Stimulated activated naive CD8-positive, alpha-beta T cell treated with anti-CD3 and anti-CD28 coated beads, Interleukin-15, Interleukin-2, amounts not matched to agents 100 U/mL and 50 U/mL, for 24 hours (primary cell): ENCODE measurements at places on chromosomes 1 and 21.

DNA sequence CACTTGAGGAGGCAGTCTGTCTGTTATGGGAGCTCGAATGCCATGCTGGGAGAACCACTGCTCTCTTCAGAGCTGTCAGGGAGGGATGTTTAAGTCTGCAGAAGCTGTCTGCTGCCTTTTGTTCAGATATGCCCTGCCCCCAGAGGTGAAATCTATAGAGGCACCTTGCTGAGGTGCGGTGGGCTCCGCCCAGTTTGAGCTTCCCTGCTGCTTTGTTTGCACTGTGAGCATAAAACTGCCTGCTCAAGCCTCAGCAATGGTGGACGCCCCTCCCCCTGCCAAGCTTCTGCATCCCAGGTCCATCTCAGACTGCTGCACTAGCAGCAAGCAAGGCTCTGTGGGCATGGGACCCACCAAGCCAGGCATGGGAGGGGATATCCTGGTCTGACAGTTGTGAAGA lies 247.5 kb downstream of the LMX1A start:
- DNase-seq, result no peak

GRCh38 chr1:69191335-69191734 lies 376.4 kb upstream of the LRRC7 start:
- no peak for DNase-seq

DNA sequence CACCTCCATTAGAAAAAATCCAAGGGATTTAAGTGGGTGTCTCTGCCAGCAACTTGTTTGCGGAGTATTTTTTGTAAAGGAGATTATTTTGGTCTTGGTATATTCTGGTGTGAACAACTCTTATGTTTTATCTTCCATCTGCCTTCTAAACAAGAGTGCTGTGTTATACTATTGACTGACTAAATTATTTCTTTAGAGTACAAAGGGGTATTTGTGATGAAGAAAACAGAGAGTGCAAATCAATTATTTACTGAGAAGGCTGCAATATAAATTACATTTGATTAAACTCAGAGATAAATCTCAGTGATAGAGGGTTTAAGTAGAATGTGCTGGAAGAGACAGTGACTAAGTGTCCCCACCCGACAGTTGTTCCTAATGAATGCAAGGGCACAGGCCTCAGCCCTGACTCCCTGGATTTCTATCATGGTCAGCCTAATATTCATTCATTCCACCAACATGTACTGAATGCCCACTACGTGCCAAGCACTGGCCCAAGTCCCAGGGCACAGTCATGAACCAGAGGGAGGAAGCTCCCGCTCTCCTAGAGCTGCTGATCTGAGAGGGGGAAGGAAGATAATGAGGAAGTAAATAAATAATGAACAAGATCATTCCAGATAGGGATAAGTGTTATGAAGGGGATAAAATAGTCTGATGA lies 196.9 kb upstream of the C8B start:
- no peak for DNase-seq

DNA sequence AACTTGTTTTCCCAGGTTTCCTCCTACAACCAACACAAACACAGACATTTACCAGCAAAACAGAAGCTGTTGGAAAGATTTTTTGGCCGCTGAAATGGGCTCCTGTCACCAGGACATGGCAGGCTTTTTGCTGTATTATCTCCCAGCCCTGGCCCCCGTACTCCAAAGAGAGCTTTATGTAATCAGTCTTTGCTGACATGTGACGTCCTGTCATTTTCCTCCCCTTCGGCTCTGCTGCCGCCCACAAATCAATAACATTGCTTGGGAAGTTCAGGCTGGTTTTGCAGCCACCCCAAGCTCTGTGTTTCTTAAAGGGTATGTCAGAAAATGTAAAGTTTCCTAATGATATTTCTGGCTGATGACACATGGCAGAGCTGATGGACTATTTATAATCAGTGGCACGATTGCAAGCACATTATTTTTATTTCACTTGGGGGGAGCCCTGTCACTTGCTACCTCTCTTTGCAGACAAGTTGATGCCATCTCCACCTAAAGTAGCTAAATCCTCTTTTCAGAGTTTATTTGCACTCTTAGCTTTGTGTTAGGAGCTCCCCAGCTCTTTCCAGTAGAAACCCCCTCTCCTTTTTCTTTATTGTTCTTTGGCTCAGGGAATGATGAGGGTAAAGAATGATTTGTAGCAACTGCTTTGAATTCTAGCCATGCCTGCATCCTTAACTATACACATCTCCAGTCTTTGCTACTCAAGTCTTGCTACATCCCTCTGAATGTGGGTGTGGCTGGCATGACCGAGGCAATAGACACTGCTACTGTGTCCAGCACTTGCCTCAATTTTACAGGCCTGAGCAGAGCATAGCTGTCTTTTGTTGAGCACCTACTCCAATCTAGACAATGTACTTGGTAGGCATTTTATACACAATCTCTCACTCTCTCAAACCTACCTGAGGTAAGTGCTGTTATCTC lies 67.3 kb downstream of the ELAVL4 start:
- no peak for DNase-seq

DNA sequence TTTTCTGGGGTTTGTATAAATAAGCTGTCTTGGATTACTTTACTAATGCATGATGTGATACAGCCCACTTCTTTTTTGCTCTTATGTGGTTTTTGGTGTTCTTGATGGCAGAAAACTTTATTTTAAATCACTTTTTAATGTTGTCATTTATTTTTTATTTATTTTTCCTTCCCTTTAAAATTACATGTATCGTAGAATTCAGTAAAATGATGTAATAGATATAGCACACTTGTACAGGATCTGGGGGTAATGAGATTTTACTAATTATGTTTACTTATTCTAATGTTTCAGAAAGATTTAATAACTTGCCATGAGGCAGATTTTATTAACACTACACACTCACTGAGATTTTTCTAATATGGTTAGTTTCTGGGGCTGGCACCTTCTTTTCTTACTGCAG lies 701 bp upstream of the B3GALT2 start:
- DNase-seq, result no peak

- DNase-seq, result no peak
Measured at GRCh38 chr1:79705218-79705617, 698.7 kb upstream of the ADGRL4 start.

- no peak for DNase-seq
Measured at GRCh38 chr1:150507912-150508864, at the start of gene ECM1. Gene ECM1, plus strand, starts transcription at chr1:150508109. Its CDS starts 101 bp downstream, at chr1:150508210.

DNA sequence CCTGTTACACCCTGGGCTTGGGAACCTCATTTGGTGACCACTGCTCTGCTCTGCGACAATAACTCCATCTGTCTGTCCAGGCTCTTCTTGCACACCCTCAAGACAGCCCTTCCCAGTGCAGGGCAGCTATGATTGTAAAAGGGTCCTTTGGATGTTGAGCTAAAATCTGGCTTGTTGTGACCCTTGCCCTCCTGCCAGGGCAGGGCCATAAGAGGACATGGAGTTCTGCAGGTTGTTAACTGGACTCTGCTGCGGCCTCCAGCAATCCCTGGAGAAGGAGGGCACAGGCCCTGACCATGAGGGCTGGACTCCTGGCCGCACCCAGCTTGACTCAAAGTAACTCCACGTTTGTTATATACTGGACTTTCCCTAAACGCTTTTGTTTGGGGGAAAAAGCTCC lies 41.2 kb downstream of the DHCR24 start:
- DNase-seq, result no peak

GRCh38 chr1:234823191-234824176 lies 213.5 kb upstream of the IRF2BP2 start:
- DNase-seq, result no peak

DNA sequence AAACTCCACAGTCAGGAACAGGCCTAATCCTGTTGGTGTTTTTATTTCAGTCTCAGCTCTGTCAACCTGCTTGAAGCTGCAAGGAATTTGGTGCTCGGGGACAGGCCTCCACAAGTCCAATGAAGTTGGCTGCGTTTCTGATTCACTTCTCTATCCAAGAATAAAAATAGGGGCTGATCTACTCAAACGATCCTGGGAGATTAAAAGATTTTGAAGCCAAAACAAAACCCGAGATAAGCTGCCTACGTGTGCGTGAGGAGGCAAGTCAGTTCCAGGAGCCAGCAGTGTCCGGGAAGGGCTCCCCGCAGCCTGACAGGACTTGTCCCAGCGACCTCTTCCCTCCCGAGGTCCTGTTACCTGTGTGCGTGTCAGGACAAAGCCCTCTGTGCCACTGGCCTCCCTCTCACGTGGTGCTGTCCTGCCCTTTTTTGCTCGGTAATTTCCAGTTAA lies 98.0 kb downstream of the ETS2 start:
- no peak for DNase-seq

GRCh38 chr1:221555689-221556433 lies 186.0 kb downstream of the DUSP10 start:
- no peak for DNase-seq
